Osteocyte (in vitro differentiated cells): ENCODE measurements at places on chromosomes 2 and 18. TPM values are rescaled to one million over a fixed set of nuclear protein-coding genes. Genes with fewer than 3 reads are reported as not detected.

Gene ANKRD30BL
- total RNA-seq = not detected in 2 replicates

Gene MEMO1
- total RNA-seq = 44.3 and 48.1 TPM in 2 replicates

Gene MC2R
- not detected in 2 replicates for total RNA-seq

DNA sequence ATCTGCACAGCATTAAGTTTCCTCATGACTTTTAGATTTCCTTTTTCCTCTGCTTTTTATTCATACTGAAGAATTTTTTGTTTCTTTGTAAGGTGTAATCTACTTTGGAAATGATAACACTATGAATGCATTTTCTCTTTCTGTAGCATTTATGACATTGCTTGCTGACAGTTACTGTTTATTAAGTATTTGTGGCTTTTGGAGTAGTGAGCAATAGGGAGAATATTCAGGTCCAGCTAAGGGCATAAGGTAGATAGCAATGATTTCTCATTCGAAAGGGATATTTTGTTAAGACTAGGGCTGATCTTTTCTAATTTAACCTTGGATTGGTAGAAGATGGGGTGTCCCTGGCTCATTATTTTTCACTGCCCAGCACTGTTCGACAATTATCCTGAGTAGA, 80.3 kb downstream of the XRCC5 start:
- DNase-seq = no peak
